ENCODE measurements at places on chromosomes 16 and 17.
A peak's percentile ranks its signal among the peaks of the same experiment; 100 is the strongest.

- peak; percentile 24 for DNase-seq
These were observed at the start of gene CMIP for GRCh38 chr16:81444448-81445121. Gene CMIP, plus strand, starts transcription at chr16:81444808.

DNA sequence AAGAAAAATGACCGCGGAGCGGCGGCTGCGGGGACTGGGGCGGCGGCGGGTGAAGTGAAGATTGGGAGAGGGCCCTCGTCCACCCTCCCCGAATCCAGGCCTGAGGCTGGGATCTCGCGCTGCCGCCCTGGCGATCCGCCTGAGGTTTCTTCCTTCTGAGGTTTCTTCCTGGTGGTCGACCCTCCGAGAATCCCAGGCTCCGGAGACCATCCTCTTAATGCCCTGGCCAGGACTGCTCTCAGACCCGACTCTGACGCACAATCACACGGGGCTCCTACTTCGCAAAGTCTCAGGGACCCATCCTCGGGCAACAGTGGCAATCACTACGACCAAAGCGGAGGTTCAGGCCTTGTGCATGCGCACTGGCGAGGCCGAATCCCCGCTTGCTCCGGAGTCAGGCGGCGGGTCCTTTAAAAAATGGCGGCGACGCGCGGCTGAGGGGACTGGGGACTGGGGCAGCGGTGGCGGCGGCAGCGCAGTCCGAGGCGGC is 18.0 kb upstream of the KCNJ18 start:
- no peak for DNase-seq

- DNase-seq = no peak
These were observed 6.1 kb downstream of the MVP start for GRCh38 chr16:29826342-29826695.

GRCh38 chr16:89023151-89023551 is 46.1 kb upstream of the CBFA2T3 start:
- no peak for DNase-seq

GRCh38 chr16:85327731-85328675 is 215.7 kb upstream of the CIBAR2 start:
- no peak for DNase-seq

DNA sequence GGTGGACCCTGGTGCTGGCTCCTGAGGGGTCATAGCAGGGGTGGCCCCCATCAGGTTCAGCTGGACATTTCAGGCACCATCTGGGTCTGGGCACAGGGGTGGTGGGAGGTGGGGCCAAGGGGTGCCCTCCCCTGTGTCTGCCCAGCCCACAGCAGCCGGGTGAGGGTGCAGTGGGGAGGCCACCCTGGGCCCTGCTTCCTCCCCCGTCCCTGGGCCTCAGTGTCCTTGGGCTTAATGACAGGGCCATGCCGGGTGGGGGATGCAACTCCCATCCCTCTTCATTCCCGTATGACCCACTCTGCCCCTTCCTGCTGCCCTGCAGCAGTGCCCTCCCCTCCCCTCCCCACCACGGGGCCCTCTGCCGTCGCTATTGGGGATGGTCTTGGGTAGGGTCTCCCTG is 10.7 kb downstream of the CPNE7 start:
- DNase-seq = no peak

DNA sequence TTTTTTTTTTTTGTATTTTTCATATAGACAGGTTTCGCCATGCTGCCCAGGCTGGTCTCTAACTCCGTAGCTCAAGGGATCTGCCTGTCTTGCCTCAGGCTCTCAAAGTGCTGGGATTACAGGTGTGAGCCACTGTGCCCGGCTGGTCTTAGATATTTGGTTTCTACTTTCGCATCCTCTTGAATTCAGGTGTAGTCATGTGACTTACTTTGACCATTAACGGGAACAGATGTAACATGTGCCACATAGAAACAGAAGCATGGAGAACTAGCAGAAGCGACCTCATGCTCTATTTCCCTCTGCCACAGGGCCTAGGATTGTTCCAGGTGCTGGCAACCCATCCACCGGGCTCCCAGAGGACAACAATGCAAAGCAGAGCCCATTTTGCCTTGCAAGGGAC is 166.6 kb downstream of the CYLD start:
- no peak for DNase-seq

DNA sequence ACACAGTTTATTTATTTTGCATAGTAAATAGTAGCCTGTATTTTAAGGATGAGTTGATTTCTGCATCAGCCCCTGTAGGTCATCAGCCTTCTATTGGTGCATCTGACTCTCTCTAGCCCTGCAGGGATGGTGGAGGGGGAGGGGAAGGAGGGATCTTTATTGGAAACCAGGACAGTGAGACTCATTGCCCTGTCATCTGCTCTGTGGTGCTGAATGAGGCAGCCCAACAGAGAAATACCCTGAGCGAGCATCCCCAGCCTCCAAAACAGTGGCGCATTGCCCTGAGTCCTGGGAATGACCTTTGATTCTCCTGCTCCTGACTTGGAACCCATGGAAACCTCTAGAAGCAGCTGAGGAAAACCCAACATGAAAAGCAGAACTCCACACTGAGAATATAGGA is 45.5 kb upstream of the STH start:
- no peak for DNase-seq

DNA sequence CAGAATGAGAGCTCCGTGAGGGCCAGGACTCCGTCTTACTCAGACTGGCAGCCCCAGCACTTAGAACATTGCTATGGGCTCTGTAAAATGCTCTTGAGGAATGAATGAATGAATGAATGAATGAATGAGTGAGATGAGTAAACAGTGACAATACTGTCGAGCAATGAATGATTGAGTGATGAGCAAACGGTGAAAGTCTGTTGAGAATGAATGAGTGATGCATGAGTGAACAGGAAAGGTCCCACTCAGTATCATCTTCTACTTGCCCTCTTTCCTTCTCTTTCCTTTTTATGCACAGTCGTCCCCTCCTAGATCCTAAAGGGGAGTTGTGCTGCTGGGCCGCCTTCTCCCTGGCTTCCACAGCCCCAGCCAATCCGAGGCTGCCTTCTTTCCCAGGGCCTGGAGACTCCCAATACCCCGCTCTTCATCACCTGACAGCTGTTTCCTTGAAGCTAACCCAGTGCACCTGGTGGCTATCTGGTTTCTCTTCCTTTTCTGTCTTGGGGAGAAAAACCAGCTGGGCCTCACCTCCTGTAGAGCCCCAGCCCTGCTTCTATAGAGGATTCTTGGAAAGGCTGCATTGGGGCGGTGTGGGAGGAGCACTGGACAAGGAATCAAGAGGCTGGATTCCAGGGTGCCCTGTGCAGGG is 32.7 kb upstream of the CACNG1 start:
- DNase-seq = no peak

DNA sequence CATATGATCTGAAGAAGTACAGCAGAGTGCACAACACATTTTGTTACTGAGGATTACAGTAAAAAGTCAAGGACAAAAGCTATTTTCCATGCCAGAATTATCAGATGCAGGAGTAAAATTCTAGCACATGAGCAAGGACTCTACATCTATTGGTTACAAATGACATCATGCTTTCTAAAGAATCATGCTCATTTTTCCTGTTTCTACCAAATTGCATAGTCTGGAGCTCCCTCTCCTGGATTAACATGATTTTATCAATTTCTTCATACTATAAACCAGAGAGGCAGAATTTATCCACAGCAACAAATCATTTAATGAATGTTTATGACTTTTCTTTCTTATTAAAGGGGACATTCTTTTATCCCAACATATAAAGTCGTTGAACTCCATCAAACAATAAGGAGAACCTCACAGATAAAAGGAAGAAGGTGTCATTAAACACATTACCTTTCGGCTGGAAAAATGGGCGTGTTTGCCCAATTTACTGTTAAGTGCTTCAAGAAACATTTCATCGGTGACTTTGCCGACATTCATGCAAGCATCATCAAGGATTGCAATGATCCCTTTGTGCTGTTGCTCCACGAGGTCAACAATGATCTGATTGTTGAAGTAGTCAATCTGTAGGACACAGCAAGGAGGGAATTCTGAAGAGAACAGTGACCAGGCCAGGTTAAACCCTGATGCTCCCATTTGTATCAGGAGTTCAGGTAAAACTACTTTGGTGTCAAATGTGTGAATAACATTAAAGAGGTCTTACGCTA is 121.7 kb downstream of the MYO1D start:
- DNase-seq = peak; percentile 67

DNA sequence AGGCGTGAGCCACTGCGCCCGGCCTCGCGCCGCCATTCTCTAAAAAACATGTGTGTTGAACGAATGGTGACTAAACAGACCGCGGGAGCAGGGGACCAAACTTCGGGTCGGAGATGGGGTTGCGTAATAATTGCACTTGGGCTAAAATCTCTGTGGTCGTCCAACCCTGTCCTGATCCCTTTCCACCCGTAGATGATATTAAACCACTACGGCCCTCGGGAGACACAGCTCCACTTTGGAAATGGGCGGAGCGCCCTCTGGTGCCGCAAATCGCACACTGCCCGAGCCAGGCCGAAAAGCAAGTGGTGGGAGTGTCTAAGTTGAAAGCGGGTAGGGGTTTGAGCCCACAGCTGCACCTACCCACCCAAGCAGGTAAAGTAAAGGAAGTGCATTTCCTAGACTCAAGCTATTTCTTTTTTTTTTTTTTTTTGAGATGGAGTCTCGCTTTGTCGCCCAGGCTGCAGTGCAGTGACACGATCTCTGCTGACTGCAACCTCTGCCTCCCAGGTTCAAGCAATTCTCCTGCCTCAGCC is 17.0 kb downstream of the CAVIN1 start:
- DNase-seq = no peak

DNA sequence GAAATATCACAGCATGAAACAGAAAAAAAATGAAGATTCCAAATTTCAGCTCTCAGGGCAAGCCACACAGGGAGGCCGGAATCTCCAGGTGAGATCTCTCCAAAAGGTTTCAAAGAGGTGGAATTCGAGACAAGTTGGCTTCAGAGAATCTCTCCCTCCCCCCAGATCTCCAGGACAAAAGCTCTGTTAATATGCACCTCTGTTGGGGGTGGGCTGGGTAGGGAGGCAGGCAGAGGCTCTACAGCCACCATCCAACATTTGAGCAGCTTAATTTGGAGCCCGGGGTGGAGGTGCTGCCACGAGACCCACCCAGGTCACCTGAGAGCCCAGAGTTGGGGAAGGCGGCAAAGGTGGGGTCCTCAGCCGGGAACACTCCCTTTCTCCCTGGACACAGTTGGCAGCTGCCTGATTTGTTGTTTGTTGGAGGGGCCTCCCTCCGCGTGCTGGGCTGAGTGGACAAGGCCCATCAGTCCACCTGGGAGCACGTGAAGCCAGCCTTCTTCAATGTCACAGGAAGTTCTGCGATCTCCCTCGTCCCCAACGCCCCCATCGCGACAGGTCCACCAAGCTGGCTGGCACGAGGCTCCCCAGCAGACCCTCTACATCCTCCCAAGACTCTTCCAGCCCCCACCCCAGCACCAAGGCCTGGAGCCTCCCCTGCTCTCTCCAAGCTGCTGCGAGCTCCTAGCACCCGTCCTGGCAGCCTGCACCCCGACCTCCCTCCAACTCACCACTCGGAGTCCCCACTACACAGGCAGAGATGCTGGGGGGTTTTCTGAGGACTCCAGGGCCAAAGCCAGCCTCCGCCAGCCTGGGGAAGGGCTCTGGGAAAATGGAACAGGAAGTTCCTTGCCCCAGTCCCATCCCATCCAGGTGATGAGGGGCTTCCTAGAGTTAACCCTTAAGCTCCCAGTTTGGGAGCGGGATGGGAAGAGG is at the start of gene ZSCAN10:
ZSCAN10 (minus strand) TSS at position 836 of the 936 bp plus-strand sequence. CDS start 6,357 bp downstream, outside the sequence.
- no peak for DNase-seq

DNA sequence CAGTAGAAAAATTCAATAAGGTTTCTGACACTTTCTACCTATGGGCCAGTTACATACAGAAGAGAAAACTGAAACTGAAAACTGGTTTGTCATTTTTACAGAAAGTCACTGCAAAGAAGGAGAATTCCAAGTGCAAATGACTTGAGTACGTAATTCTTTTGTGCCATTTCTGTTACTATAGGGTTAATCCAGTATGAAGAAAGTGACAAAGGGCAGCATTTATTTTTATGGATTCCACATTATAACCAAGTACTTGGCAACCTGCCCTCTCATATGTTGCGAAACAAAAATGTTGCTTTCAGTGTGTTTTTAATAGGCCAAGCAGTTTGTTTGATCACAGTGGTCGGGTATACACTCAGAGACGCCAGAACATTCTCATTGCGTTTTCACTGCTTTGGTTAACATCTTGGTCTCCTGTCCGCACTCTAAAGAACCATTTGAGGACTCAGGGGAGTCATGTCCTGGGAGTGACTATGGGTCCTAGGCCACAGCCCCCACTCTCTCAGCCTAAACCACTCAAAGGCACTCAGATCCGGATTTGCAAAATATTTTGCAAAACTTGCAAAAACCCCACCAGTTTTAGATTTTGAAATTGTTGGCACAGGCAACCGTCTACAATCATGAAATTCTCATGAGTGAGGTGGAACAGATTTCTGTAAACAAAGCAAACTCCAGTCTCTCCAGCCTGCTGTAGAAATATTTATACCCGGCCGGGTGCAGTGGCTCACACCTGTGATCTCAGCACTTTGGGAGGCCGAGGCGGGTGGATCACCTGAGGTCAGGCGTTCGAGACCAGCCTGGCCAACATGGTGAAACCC is 15.4 kb upstream of the HELZ start:
- DNase-seq = no peak

DNA sequence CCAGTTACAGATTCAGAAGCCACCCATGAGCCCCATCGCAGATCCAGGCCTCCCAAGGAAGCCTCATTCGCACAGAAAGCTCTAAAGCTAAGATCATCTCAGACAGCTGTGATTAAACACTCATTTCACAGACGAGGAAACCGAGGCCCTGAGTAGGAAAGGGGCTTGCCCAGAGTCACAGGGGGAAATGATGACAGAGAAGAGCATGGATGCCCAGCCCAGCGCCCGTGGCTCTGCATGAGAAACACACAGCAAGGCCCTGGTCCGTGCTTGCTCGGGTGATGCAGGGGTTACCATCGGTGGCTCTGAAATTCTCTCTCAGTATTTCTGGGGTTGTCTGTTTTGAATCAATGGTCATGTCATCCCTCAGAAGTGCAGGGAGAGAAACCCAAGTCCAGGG is 109.6 kb downstream of the C16orf78 start:
- no peak for DNase-seq

- DNase-seq = no peak
These were observed 30.8 kb downstream of the FOXL1 start for GRCh38 chr16:86609115-86609514.

- DNase-seq = no peak
These were observed 52.1 kb upstream of the DOC2B start for GRCh38 chr17:233473-233941.

DNA sequence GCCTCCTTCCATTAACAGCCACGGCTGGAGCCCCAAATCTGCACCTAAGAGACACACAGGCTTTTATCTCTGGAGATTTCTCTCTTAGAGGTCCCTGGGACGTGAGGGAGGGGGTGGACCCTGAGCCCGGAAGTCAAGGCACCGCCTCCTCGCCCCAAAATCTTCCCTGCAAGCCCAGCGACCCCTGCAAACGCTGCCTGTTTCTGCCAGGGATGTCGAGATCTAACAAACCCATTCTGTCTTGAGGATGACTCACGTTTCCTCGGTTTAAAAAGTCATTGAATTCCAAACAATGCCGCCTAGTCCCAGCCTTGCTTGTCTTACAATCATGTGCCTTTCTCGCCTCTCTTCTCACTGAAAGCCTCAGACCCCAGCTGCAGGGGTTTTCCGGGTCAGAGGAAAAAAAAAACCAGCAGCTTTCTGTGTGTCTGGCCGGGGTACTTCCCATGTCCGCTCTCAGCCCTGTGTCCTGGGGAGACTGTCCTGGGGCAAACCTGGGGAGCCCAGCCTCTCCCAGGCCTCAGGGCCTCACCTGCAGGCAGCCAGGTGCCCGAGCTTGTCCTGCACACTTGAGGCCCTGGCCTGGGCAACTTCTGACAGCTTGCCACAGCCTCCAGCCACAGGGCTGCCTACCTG is 15.4 kb downstream of the ARL2BP start:
- DNase-seq = no peak
